ENCODE measurements at places on chromosomes 2 and 18. TPM values are rescaled to one million over a fixed set of nuclear protein-coding genes. Genes with fewer than 3 reads are reported as not detected.

DNA sequence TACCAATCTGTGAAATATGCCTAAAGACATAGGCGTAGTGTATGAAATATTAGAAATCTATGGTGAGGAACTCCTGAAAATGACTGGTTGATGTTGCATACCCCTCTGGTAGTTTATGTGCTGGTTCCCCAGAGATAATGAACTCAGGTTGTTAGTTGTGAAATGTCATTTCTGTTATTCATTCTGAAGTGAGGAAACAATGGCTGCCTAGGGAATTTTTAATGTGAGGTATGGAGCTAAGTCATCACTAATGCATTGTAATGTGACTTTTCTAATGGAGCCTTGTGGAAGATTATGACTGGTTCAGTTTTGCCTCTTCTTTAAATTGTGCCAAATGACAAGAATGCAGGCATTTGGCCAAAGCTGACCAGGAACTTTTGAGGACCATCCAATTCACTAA, 61.6 kb upstream of the RAB27B start:
- DNase-seq: no peak

The FOXI3 gene
- total RNA-seq: 0.14 TPM

DNA sequence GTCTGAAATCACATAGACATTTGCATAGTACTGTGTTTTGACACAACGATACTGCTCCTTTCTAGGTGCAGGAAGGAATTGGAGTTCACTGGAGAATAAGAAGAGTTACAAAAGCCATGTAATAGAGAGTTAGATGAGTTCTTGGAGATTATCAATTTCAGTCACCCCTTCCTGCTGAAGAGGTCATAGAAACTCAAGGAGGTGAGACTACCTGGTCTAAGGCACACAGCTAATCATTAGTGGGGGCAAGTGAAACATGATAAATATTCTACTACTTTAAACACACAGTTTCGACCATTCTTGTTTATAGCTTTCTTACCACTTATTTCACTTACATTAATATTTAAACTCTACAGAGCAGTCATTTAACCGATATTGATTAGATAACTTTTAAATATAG, 286.9 kb upstream of the NXPH2 start:
- DNase-seq: no peak

GRCh38 chr18:2697184-2697583, 41.7 kb downstream of the SMCHD1 start:
- no peak for DNase-seq

Measured in Caco-2 (cell line).